Stimulated activated CD4-positive, alpha-beta T cell treated with anti-CD3 and anti-CD28 coated beads, Interleukin-1b, Interleukin-23, amount 100 ng/mL, for 1 hour (primary cell): ENCODE measurements at places on chromosomes 2 and 18.

DNA sequence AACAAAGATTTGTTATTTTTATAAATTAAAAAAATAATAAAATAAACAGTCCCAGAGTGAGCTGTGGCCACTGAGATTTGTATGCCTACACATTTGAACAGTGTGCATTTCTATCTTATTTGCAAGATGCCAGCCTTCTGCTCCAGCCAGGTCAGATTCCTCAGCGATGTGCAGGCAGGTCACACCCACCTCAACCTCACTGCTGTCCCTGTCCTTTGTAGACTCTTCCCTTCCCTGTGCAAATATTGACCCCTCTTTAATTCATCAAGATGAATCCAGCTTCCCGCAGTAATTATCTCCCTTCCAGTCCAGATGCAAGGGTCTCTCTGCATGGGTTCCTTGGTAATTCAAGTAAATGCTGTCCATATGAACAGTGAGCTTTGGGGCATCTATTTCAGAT is 256.2 kb downstream of the PIEZO2 start:
- DNase-seq = no peak

DNA sequence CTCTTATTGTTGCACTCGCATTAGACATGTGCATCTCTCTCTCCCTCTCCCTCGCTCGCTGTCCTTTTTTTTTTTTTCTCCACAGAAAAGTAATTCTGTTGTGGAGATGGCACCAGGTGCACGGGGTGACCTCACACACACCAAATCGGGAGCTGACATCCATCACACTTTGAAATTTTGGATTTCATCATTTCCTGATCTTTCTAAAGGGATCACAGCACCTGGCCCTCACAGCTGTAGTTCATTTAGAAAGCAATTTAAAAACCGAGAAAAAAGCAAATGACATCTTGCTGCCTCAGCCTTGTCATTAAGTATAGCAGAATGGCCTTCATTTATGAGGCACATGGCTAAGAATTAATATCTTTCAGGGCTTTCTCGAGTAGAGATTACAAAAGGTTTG is 717.2 kb downstream of the RNF144A start:
- no peak for DNase-seq

GRCh38 chr18:5543773-5544389 is at the start of gene EPB41L3:
Gene EPB41L3 (minus strand): TSS chr18:5543997. CDS start chr18:5489183, 54,814 bp downstream.
- no peak for DNase-seq

DNA sequence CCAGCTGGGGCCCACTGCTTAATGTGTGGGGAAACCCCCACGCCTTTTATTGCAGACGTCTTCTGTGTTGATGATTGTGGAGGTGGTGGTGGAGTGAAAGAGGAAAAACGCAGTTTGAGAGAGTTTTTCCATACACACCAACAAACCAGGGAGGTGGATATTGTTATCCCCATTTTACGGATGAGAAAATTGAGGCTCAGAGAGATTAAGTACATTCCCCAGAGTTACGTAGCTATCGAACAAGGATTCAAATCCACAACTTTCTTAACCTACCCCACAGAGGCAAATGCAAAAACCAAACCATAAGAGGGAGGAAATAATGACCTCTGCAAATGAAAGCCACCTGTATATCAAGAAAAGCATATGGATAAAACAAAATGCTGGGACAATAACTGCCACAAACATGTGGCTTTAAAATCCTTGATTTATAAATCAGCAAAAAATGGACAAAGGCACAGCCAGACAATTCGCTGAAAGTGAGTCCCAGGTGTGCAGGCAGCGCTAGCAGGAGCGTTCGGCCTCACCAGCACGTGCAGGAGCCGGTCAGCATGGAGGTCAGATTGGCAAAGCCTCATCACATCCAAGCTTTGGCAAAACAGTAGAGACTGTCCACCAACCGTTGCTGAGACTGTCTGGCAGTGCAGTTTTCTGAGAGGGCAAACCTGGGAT is 12.6 kb upstream of the RAB17 start:
- no peak for DNase-seq

DNA sequence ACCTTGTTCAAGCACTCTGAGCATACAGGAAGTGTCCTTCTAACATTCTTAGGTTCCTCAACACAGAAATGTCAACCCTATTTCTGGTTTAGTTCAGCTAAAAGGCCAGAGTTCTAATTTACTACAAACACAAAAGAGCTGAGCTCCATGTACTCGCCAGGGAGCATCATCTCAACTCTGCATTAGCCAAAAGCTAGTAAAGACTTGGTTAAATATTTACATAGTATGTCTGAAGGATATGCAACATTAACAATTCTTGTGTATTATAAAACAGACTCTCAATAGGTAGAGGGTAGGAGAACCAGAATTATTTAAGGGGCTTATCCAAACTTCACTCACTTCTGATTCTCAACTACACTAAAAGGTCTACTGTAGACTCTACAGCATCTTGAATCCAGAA is 154.6 kb downstream of the THADA start:
- DNase-seq = no peak

DNA sequence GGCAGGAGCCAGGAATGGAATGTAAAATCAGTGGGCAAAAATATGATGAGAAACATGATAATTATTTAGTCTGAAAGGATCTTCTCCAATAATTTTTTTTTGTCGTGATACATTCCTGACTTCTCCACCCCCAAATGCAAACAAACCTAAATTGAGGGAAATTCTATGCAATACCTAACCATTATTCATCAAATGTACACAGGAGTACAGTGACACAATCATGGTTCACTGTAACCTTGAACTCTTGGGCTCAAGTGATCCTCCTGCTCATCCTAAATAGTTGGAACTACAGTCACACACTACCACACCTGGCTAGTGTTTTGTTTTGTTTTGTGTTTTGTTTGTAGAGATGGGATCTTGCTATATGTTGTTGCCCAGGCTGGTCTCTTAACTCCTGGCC is 46.5 kb downstream of the RAB10 start:
- DNase-seq = no peak

GRCh38 chr2:59909147-59909546 is 644.3 kb downstream of the BCL11A start:
- DNase-seq = no peak

- DNase-seq = no peak
Observed at GRCh38 chr2:45173513-45173912, 164.3 kb upstream of the SIX2 start.

- DNase-seq = no peak
Observed at GRCh38 chr2:110677080-110677479, 783 bp downstream of the BUB1 start.

GRCh38 chr2:25252291-25253152 is 84.1 kb upstream of the POMC start:
- peak; percentile 34 for DNase-seq

GRCh38 chr18:79513381-79514081 is 117.8 kb downstream of the NFATC1 start:
- DNase-seq = no peak
